Left ventricle myocardium inferior (tissue), 1 donor: ENCODE measurements at places on chromosomes 7 and 10. TPM values are rescaled to one million over a fixed set of nuclear protein-coding genes. Genes with fewer than 3 reads are reported as not detected.

DNA sequence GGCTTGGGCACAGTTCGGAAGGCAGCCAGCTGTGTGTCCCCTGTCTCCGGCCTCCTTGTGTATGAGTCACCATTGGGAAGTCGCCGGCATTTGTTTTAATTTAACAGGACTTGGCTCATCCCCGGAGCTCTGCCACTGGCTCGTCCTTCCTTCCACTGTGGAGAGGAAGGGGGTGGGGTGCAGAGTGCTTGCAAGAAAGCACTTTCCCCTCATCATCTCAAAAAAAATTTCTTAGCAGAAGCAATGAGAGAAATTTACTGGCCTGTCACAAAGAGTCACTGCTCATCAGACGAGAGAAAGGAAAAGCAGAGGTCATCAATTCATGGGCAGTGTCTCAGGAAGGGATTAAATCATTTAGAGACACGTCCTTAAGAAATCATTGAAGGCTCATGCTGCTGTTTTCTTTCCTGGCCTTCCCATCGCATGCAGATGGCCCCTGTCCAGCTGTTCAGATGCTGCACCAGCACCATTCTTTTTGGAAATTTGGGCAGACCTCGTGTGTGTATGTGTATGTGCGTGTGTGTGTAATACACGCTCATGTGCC lies 93.3 kb downstream of the BMS1 start:
- H3K27me3 ChIP-seq, result peaks cover 71% of the 10 kb centered on the region
- no peak overlapping the region for H3K27ac ChIP-seq
- no peaks in the 10 kb centered on the region for H3K36me3 ChIP-seq
- peaks cover 25% of the 10 kb centered on the region for H3K4me1 ChIP-seq

GRCh38 chr10:62183442-62183841 lies 85.2 kb downstream of the RTKN2 start:
- no peak overlapping the region for H3K4me3 ChIP-seq
- no peak overlapping the region for H3K27ac ChIP-seq
- H3K36me3 ChIP-seq, result no peaks in the 10 kb centered on the region
- H3K27me3 ChIP-seq, result no peaks in the 10 kb centered on the region
- H3K4me1 ChIP-seq, result no peaks in the 10 kb centered on the region
- no peak for DNase-seq

- no peak overlapping the region for H3K27ac ChIP-seq
- H3K36me3 ChIP-seq, result no peaks in the 10 kb centered on the region
- H3K4me3 ChIP-seq, result no peak overlapping the region
- no peaks in the 10 kb centered on the region for H3K4me1 ChIP-seq
- DNase-seq, result no peak
- peaks cover 33% of the 10 kb centered on the region for H3K27me3 ChIP-seq
Measured at GRCh38 chr7:155315977-155316376, 18.3 kb downstream of the INSIG1 start.

GRCh38 chr10:51599647-51600046 lies 99.7 kb downstream of the CSTF2T start:
- no peak for DNase-seq
- H3K4me3 ChIP-seq, result no peak overlapping the region
- H3K36me3 ChIP-seq, result no peaks in the 10 kb centered on the region
- no peak overlapping the region for H3K27ac ChIP-seq
- H3K4me1 ChIP-seq, result no peaks in the 10 kb centered on the region

- no peaks in the 10 kb centered on the region for H3K4me1 ChIP-seq
- no peaks in the 10 kb centered on the region for H3K36me3 ChIP-seq
- H3K27me3 ChIP-seq, result no peaks in the 10 kb centered on the region
- no peak overlapping the region for H3K27ac ChIP-seq
Measured at GRCh38 chr7:24245362-24245761, 38.6 kb upstream of the NPY start.

DNA sequence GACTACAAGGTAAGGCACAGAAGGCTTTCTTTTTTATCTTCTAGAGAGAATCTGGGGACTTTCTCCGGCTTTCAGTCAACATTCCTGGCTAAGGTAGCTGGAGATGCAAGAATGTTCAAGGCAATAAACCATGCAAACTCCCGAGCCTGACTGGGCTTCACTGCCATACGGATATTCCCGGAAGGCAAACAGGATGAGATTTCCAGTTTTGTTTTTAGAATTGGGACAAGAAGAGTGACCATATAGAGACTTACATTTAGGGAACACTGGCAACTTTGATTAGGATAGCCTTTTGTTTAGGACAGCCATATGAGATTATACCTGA lies 269 bp downstream of the CALD1 start:
- peaks cover 4% of the 10 kb centered on the region for H3K36me3 ChIP-seq
- peak overlapping the region; percentile 76 for H3K4me3 ChIP-seq
- no peaks in the 10 kb centered on the region for H3K27me3 ChIP-seq
- H3K27ac ChIP-seq, result peak overlapping the region; percentile 89
- H3K4me1 ChIP-seq, result peaks cover 65% of the 10 kb centered on the region
- no peak for DNase-seq

GRCh38 chr7:159141660-159142059 lies 3.0 kb downstream of the VIPR2 start:
- peaks cover 32% of the 10 kb centered on the region for H3K27me3 ChIP-seq
- peak; percentile 44 for DNase-seq
- no peak overlapping the region for H3K4me3 ChIP-seq
- peaks cover 24% of the 10 kb centered on the region for H3K36me3 ChIP-seq
- peaks cover 51% of the 10 kb centered on the region for H3K4me1 ChIP-seq
- peak overlapping the region; percentile 67 for H3K27ac ChIP-seq

GRCh38 chr7:27196287-27196767 lies 3.6 kb downstream of the HOXA13 start:
- no peak overlapping the region for H3K27ac ChIP-seq
- no peak overlapping the region for H3K4me3 ChIP-seq
- peak; percentile 83 for DNase-seq
- H3K4me1 ChIP-seq, result peaks cover 44% of the 10 kb centered on the region
- peaks cover 99% of the 10 kb centered on the region for H3K27me3 ChIP-seq

DNA sequence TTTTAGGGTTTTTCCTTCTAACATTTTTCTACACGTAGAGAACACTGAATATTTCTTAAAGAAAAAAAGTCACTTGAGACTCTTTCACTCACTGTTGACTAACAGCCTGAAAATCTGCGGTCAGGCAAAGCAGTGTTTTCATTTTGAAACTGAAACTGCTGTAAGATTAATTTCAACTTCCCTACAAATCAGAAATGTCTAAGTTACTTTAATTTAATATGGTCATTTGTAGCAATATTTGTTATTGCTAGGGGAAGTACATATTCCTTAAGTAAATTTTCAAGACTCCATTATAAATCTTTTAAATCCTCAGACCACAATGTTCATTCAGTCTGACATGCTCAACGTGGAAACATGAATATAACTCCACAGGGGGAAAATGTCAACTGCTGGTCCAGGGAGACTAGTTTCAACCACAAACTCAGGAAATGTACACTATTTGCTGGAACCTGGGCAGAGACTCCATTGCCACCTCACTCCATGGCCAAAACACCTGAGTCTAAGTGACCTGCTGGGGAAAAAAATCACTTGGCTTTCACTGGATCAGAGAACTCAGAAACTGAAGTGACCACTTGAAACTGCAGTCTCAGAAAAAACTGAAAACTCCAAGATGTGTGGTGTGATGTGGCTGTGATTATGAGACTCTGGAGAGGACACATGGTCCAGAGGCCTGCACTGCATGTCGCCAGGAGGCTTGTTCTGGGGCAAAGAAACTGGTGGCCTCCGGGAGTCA lies 161.2 kb downstream of the TAX1BP1 start:
- H3K36me3 ChIP-seq, result no peaks in the 10 kb centered on the region
- H3K4me3 ChIP-seq, result peak overlapping the region; percentile 47
- H3K27ac ChIP-seq, result peak overlapping the region; percentile 41
- no peaks in the 10 kb centered on the region for H3K27me3 ChIP-seq
- DNase-seq, result no peak

- no peaks in the 10 kb centered on the region for H3K36me3 ChIP-seq
- H3K27ac ChIP-seq, result no peak overlapping the region
- H3K4me3 ChIP-seq, result no peak overlapping the region
- no peak for DNase-seq
- H3K4me1 ChIP-seq, result no peaks in the 10 kb centered on the region
Measured at GRCh38 chr7:108669958-108670357, 100.3 kb downstream of the DNAJB9 start.

- no peak overlapping the region for H3K4me3 ChIP-seq
- no peaks in the 10 kb centered on the region for H3K27me3 ChIP-seq
- peak overlapping the region; percentile 76 for H3K27ac ChIP-seq
- no peak for DNase-seq
Measured at GRCh38 chr7:51079494-51079893, 237.1 kb downstream of the COBL start.

DNA sequence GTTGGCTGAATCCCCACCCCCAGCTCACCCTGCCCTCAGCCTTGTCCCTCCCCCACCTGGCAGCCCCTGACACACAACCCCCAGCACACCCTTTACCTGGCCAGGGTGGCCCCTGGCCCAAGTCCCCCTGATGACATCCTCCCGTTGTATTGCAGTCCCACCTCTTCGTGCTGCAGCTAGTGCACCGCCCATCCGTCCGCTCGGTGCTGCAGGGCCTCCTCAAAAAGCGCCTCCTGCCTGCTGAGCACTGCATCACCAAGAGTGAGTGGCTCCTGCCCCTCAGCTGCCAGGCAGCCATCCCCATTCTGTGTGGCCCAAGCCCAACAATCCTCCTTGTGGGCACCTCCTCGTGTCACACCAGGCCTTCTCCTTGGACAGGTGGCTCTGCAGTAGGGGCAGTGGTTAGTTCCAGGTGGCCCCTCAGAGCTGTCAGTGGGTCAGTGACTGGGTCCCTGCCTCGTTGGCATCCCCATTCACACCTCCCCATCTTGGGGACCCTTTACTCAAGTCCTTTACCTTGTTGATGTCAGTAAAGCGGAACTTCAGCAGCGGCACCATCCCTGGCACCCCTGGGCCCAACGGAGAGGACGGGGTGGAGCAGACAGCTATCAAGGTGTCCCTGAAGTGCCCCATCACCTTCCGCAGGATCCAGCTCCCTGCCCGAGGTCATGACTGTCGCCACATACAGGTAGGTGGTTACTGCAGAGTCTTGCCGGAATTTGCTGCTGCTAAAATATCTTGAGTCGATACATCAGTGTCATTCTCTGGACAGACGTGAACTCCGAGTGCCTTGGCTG lies 14.3 kb downstream of the ZMIZ2 start:
- DNase-seq, result no peak
- no peaks in the 10 kb centered on the region for H3K27me3 ChIP-seq
- peak overlapping the region; percentile 48 for H3K27ac ChIP-seq

- peak overlapping the region; percentile 63 for H3K27ac ChIP-seq
- no peaks in the 10 kb centered on the region for H3K36me3 ChIP-seq
- no peaks in the 10 kb centered on the region for H3K27me3 ChIP-seq
- DNase-seq, result no peak
- peaks cover 23% of the 10 kb centered on the region for H3K4me1 ChIP-seq
Measured at GRCh38 chr10:30756151-30756550, 126.6 kb upstream of the LYZL2 start.

GRCh38 chr10:63561341-63561740 lies 40.1 kb downstream of the REEP3 start:
- peaks cover 5% of the 10 kb centered on the region for H3K4me1 ChIP-seq
- H3K4me3 ChIP-seq, result no peak overlapping the region
- no peak overlapping the region for H3K27ac ChIP-seq
- no peaks in the 10 kb centered on the region for H3K27me3 ChIP-seq
- DNase-seq, result no peak

DNA sequence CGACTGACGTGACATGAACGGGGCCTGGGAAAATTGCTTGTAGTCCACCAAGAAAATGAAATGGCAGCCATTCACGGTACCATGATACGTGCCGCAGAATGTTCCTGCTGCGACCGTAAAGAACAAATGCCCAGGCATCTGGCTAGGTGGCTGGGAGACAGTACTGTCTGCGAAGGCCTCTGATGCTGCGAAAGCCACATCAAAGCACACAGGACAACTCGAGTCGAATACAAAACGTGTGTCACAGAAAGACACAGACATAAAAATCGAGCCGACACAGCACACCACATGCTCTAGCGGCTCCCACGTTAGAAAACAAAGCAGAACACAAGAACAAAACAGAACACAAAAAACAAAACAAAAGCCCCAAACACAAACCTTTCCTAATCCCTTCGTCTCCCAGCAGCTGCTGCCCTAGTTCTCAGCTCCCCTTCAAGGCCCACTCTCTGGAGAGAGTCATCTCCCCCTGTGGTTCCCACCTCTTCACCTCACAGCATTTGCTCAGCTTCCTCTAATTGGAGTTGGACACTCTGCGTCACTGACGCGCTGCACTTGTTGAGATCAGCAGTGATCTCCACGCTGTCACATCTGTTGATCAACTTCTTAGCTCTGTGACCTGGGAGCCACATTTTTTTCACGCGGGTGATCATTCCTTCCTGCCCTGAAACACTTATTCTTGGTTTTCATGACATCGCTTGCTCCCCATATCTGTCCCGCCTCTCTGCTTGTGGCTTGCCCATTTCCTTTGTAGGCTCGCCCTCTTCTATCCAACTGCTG lies 112.2 kb downstream of the CLEC2L start:
- peaks cover 26% of the 10 kb centered on the region for H3K36me3 ChIP-seq
- no peak for DNase-seq
- peaks cover 44% of the 10 kb centered on the region for H3K4me1 ChIP-seq
- H3K4me3 ChIP-seq, result no peak overlapping the region
- H3K27me3 ChIP-seq, result no peaks in the 10 kb centered on the region

GRCh38 chr7:4845740-4846142 lies 16.1 kb downstream of the PAPOLB start:
- H3K27me3 ChIP-seq, result peaks cover 15% of the 10 kb centered on the region
- no peaks in the 10 kb centered on the region for H3K36me3 ChIP-seq
- peak; percentile 45 for DNase-seq
- H3K27ac ChIP-seq, result peak overlapping the region; percentile 45
- H3K4me3 ChIP-seq, result peak overlapping the region; percentile 29

DNA sequence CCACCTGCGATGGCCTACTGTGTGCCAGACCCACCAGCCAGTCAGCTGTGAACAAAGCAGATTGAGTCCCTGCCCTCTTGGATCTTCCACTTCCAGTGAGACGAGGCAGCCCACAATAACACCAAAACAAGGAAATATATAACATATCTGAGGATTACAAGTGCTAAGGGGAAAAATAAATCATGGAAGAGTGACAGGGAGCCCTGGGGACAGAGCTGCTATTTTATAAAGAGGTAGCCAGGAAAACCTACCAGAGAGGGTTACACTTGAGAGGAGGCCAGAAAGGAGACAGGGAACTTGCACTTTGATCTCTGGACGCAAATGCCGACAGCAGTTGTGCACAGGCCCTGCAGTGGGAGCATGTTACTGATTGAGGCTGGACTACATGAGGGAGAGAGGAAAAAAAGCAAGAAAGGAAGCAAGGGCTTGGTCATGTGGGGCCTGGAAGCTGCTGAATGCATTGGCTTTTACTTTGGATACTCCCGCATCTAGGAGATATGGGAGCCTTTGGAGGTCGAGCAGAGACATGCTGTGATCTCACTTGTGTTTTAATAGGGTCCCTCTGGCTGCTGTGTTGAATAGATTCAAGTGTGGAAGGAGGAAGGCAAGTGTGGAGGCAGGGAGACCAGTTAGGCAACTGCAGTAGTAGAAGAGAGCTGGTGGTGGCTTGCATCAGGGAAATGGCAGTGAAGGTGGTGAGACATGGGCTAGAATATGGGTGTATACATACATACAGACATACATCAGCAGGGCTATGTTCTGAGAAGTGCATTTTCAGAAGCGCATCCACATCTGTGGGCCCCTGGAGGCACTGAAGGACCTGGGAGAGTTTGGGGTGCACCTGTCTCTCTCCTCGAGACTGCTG lies 26.2 kb downstream of the MINDY4 start:
- DNase-seq, result no peak
- H3K4me1 ChIP-seq, result peaks cover 61% of the 10 kb centered on the region
- peak overlapping the region; percentile 68 for H3K27ac ChIP-seq

OR2A1 gene
- not detected for total RNA-seq

PDE1C gene
- total RNA-seq, result 207 TPM

AKR1C4 gene
- total RNA-seq, result not detected

FAM25A gene
- total RNA-seq, result not detected

PHKG1 gene
- total RNA-seq, result 21.4 TPM

CELF2 gene
- 74.9 TPM for total RNA-seq

TUBAL3 gene
- 0.36 TPM for total RNA-seq

PLEKHS1 gene
- total RNA-seq, result not detected

SLC16A12 gene
- total RNA-seq, result 2.0 TPM

ADARB2 gene
- total RNA-seq, result 0.11 TPM
